GM12891 (cell line): ENCODE measurements at places on chromosomes 1 and 21.
A peak's percentile ranks its signal among the peaks of the same experiment; 100 is the strongest.

DNA sequence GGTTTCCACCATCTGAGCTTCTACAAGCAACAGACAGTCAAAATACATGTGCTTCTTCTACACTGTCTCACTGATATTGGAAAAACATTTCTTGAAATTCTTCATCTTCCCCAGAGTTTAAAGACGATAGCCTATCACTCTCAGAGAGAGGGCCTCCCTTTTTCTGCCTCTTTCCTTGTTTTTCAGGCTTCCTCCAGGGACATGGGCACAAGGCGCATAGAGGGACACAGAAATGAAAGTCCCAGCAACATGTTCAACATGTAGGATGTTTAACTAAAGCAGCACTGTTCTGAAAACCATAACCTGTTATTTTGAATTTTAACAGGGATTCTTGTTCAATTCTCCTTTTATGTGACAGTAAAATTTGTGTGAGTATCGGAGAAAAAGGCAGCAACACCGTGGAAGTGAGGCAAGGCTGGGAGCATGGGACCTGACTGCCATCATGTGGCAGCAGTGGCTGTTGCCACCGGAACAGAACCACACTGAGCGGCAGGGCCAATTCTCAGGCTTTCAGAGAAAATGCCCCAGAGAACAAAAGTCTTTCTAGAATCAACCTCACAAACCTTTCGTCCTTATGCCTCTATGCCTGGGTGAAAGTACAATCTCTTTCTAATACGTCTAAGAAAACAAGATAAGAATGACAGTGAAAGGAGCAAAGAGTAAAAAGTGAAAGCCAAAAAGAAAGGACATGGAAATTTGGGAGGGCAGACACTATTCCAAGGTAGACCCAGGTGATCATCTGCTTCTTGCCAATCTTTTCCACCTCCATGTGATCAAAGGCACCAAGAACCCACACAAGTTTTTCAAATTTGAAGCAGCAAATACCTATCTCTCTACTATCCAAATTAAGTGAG lies 54.5 kb downstream of the PCNX2 start:
- DNase-seq: peak; percentile 11

GRCh38 chr1:50109116-50109515 lies 396 bp downstream of the ELAVL4 start:
- no peak for DNase-seq

DNA sequence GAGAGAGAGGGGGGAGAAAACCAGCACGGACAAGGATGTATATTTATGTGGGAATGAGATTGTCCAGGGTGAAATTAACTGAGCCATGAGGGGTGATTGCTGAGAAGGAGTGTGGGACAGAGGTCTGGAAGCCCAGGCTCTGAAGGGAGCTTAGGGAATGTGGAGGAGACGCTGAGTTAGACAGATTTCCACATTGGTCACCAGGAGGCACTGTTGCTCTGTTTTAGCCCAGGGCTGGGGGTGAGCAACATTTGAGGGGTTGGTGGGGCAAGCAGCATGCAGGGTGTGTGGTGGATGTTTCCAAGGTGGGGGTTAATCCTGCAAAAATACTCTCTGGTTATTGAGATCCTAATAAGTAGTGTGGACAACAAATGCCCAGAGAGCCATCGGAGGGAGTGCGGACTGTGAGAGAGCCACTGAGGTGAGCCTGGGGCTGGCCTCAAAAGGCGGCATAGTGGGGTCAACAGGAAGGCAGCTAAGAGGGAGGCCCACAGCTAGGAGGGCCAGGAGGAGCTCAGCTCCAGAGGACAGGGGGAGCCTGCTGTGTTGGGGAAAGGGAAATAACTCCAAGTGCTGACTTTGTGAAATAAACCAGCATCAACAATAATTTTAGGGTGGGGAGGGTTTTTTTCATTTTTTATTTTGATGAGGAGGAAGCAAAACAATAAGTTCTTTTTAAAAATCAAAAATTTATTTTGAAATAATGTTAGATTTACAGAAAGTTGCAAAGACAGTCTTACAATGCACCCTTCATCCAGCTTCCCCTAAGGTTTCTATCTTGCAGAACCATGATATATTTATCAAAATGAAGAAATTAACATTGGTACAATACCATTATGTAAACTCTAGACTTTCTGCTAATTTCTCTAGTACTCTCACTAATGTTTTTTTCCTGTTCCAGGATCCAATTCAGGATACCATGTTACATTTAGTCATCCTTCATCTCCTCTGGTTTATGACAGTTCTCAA lies 82.8 kb upstream of the CD34 start:
- no peak for DNase-seq

- DNase-seq: no peak
Measured at GRCh38 chr1:42937141-42937696, 21.4 kb downstream of the SLC2A1 start.

DNA sequence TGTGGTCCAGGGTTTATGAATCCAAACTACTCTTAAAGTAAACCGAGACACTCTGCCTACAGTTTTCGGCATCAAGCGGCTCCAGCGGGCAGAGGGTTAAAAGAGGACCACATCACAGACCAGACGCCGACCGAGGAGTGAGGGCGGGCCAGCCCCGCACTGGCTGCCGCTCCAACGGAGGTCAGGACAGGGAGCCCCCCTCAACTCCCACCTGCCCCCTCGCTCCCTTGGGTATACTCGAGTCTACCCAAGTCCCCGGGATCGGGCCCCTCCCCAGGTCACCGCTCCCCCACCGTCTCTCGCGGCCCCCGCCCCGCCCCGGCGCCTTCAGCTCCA lies 312 bp downstream of the ARNT start:
- peak; percentile 30 for DNase-seq

- no peak for DNase-seq
Measured at GRCh38 chr1:81702903-81703302, 97.8 kb upstream of the ADGRL2 start.

- no peak for DNase-seq
Measured at GRCh38 chr21:38358666-38359065, 101.9 kb downstream of the KCNJ15 start.

- no peak for DNase-seq
Measured at GRCh38 chr1:21149855-21150432, 26.8 kb downstream of the EIF4G3 start.

DNA sequence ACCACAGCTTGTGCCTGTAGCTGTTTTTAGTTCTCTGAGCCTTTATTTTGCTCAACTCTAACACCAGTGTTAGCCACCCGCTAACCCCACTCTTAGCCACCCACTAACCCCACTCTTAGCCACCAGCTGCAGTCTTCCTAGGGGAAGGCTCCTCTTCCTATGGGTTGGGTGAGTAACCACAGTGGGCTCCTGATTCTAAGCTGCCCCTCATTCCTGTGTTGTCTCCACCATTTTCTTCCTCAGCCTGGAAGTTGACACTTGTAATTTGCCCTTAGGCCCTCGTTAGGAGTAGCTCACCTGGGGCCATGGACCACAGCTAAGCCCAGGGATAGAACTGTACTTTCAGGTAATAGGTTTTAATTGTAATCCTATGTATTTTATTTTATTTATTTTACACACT lies 782.9 kb upstream of the TPTE start:
- no peak for DNase-seq

- DNase-seq: no peak
Measured at GRCh38 chr1:14233510-14233909, 365.0 kb upstream of the KAZN start.

- DNase-seq: no peak
Measured at GRCh38 chr1:56237491-56238064, 341.8 kb downstream of the PLPP3 start.

DNA sequence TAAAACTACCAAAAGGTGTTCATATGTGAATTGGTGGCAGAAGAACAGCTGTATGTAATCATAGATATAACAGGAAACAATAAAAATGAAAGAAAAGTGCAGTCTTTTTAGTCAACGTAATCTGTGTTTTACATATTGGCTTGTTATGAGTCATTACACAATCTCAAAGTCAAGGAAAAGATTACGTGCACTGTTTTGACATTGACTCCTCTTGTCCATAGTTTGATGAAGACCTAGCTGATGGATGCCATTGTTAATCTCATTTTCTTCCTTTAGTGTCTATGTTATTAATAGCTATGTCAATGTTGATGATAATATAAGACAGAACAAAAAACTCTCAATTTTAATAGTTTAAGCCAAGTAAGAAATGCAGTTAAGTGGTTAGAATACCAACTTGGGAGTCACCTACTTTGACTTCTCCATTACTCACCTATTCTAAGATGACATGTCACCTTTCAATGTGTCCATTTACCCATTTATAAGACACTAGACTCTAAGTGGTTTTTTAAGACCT lies 84.5 kb upstream of the SAMSN1 start:
- DNase-seq: no peak

- no peak for DNase-seq
Measured at GRCh38 chr1:19472174-19472573, 13.2 kb downstream of the CAPZB start.

DNA sequence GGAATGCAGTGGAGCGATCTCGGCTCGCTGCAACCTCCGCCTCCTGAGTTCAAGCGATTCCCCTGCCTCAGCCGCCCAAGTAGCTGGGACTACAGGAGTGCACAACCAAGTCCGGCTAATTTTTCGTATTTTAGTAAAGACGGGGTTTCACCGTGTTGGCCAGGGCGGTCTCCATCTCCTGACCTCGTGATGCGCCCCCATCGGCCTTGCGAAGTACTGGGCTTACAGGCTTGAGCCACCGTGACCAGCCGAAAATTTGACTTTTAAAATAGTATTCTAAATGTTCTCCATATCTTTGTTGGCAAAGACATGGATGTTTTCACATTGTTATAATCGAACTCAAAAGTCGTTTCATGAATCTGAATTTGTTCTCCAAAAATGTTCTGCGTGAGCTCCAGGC lies 36.7 kb upstream of the SMYD2 start:
- no peak for DNase-seq

GRCh38 chr1:197868751-197869489 lies 33.5 kb upstream of the C1orf53 start:
- DNase-seq: peak; percentile 15
